Left lung (tissue), 14 donors: ENCODE measurements at places on chromosomes 5 and 9.

GRCh38 chr5:10702911-10703491 is 58.0 kb downstream of the DAP start:
- DNase-seq: no peak

DNA sequence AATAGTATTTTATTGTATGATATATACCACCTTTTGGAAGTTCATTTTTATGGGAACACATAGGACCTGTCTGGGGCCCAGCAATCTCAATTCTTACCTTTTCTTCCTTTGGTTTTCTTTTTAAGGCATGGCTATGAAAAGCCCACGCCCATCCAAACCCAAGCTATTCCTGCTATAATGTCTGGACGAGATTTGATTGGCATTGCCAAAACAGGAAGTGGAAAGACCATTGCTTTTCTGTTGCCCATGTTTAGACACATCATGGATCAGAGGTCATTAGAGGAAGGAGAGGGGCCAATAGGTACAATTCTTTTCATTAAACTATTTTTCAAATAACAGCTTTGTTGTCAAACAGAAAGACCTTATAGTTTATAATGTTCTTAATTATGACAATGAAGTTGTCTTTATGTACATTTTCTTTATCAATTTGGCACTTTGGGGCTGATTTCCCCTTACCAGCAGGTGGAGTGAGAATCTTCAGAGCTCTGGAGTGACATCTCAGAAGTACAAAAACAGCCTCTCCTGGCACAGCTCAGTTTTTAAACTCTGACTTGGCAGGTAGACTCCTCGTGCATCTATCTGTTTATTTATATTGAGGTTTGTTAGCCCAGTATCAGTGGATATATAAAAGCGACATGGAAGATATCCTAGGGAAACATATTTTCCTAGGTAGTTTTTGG is 25.8 kb downstream of the DDX46 start:
- no peak for DNase-seq

DNA sequence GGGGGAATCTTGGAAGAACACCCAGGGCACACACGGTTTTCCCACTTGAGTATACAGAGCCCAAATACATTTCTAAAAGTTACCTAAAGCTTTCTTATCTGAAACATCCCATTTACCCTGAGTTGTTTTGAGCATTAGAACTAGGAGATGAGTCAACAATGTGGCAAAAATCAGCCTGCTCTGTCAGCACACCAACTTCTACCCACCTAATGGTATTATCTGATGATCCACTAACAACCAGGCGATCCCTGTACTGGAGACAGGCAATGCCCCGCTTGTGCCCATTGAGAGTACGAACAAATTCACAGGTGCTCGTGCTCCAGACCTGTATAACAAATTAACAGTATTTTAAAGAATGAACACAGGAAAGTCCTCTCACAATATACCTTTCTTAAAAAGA is 87.0 kb downstream of the SMIM23 start:
- no peak for DNase-seq

GRCh38 chr9:134185536-134186011 is 21.2 kb upstream of the RNU6ATAC start:
- DNase-seq: no peak

- DNase-seq: no peak
Measured at GRCh38 chr9:70553707-70554673, 139.5 kb upstream of the KLF9 start.
